Diencephalon (tissue), 1 donor: ENCODE measurements at places on chromosomes 7 and 10. TPM values are rescaled to one million over a fixed set of nuclear protein-coding genes. Genes with fewer than 3 reads are reported as not detected.

The ALOX5 gene
- total RNA-seq: 3.2 TPM

The LIPN gene
- not detected for total RNA-seq

The FLNC gene
- total RNA-seq: 20.1 TPM

The CPED1 gene
- 4.4 TPM for total RNA-seq

The SPDYE9 gene
- total RNA-seq: not detected

The VENTX gene
- total RNA-seq: 0.23 TPM

The ARHGAP22 gene
- total RNA-seq: 7.2 TPM

The ZNF25 gene
- total RNA-seq: 67.6 TPM

The GIMAP8 gene
- total RNA-seq: 2.8 TPM

The CYP26C1 gene
- total RNA-seq: 0.23 TPM

The GFRA1 gene
- 42.7 TPM for total RNA-seq

The SPDYE1 gene
- not detected for total RNA-seq

The ELN gene
- total RNA-seq: 33.2 TPM

The ACADSB gene
- 18.7 TPM for total RNA-seq

The FAM25C gene
- not detected for total RNA-seq
